ENCODE measurements at places on chromosomes 1 and 21.

GRCh38 chr1:41312991-41313645, 48.1 kb upstream of the FOXO6 start:
- DNase-seq, result no peak

DNA sequence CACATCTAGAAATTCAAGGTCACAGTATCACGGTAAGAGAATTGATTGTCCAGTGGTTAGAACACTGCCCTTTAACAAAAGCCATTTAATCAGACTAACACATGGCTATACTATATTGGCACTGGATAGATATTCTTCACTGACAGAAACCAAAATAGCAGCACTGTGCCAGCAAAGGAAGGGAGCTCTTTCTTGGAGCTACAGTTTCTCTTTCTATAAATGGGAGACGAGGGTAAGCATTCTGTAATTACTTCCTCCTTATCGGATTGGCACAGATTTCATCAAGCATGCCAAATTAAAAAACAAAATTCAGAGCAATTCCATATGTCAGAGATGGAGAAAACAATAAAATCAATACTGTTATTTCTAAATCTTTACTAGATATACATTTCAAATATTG, 115.7 kb upstream of the CACYBP start:
- DNase-seq, result no peak

- DNase-seq, result no peak
Observed at GRCh38 chr1:29698033-29698432, 461.7 kb downstream of the PTPRU start.

DNA sequence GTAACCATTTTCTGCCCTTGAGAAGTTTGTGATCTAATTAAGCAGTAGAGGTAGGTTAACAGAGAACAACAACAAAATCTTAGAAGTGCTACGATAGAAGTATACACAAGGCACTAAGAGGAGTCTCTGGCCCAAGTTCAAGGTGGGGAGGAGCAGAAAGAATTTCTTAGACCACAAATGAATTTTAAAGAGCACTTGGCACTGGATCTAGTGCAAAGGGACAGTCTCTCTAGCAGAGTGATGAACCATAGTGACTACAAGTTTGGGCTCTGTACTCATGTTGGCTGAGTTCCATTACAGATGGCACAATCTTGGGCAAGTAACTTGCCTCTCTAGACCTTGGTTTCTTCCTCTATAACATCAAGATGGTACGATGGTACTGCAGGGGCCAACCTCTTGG, 33.3 kb upstream of the PIGC start:
- no peak for DNase-seq

GRCh38 chr1:76379506-76379905, 305.0 kb downstream of the ST6GALNAC3 start:
- no peak for DNase-seq

- no peak for DNase-seq
Observed at GRCh38 chr1:156641761-156642264, at the start of gene BCAN. BCAN (plus strand) TSS chr1:156642117; CDS start chr1:156646055, 3,938 bp downstream.

DNA sequence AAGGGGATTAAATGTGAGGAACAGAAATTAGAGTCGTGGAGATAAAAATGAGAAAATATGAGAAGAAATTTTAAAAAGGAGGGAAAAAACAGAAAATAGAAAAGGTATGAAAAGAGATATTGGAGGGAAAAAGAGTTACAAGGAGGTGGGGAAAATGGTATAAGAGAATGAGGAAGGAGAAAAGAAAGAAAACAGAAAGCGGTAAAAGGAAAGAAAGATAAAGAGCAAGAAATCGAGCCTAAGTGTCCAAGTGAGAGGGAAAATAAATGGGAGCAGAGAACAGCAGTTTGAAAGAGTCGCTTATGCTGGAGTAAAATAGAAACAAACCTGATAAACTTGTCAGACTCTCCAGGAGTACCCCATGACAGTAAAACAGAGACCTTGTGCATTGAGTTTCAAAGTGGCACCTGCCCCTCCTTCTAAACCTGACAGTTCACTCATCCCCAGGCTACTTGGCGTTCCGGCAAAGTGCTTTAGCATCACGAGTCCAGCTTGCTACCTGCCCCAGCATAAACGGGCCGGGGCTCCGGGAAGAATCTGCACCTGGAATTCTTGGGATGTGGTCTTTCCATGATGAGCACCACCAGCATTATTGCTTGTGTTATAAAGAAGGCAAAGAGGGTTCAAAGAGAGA, 585 bp downstream of the NEGR1 start:
- no peak for DNase-seq

- DNase-seq, result no peak
Observed at GRCh38 chr1:248807067-248807737, 18.5 kb downstream of the SH3BP5L start.

DNA sequence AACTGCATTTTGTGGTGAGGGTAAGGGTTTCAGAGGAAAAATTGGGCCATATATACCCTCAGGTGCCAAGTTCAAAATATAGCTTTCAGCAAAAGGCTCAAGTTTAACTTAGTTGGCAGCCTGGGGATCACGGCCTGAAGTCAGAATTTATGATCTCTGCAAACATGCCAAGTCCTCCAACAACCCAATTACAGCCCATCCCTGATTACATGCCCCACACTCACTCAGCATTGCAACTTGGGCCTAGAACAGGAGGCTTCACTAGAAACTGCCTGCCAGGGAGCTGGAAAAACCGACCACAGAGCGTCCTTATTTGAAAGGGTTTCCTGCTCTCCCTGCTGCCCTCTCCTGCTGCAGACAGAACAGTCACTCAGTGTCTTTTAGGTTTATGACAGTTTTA, 12.4 kb downstream of the FYB2 start:
- no peak for DNase-seq

DNA sequence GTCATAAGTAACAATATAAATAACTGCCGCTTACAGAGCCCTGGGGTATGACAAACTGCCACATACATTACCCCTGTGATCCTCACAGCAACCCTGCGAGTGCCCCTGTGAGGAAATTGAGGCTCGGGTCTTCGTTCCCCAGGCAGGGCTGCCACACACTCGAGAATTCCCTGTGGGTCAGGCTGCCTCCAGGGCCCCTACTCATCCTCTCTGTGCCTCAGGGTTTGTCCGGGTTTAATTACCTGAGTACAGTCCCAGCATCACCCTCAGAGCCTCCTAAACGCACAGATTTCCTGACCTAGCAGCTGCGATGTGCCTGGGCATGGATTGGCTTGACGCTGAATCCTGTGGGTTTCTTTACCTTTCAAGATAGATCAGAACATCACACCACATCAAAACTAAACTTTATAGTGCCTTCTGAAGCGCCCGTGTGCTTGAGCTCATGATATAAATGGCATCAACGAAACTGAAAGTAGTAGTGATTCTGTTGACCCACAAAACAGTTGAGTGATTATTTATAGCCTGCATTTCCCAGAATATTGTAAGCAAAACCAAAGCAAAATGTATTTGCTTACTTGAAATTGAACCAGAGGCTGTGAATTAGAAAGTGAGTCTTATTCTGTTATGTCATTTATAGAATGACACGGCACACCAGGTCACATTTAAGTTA, 14.0 kb downstream of the SLC37A1 start:
- no peak for DNase-seq

DNA sequence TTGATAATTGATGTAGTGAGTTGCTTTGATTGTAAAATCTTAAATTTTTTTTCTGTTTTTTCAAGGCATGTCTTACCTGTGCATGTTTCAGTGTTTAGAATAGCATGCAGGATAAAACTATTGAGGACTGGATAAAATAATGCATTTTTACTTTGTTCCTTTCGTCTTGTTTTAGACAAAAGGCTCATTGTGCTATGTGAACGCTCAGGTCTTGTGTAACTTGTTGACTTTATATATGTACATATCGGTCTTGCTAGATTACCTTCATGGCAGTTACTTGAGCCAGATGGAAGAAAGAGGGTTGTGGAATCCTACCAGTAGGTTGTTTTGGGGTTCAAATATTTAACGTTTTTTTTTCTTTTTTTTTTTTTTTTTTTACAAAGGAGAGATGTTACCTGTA, 7.0 kb downstream of the NFIA start:
- DNase-seq, result no peak

GRCh38 chr1:9181990-9182783, 52.4 kb upstream of the H6PD start:
- DNase-seq, result no peak

GRCh38 chr1:80462006-80462405, 1338.7 kb upstream of the ADGRL2 start:
- DNase-seq, result no peak

DNA sequence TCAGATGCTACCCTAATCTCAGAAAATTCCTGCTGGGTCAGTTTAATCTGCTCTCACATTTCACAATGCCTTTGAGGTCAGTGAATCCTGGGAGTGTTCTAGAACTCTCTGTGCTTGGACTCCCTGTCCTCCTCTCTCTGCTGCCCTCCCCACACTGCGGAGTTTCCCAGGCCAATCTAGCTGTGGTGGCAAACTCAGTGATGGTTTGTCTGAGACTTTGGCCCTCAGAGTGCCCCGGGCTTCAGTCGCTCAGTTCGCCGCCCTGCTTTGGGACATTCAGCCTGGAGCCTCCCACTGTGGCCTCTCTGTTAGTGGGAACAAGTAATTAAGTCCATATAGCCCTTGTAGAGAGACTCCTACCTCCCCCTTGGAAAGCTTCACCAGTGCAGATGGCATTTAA, 7.1 kb downstream of the C1orf226 start:
- no peak for DNase-seq

DNA sequence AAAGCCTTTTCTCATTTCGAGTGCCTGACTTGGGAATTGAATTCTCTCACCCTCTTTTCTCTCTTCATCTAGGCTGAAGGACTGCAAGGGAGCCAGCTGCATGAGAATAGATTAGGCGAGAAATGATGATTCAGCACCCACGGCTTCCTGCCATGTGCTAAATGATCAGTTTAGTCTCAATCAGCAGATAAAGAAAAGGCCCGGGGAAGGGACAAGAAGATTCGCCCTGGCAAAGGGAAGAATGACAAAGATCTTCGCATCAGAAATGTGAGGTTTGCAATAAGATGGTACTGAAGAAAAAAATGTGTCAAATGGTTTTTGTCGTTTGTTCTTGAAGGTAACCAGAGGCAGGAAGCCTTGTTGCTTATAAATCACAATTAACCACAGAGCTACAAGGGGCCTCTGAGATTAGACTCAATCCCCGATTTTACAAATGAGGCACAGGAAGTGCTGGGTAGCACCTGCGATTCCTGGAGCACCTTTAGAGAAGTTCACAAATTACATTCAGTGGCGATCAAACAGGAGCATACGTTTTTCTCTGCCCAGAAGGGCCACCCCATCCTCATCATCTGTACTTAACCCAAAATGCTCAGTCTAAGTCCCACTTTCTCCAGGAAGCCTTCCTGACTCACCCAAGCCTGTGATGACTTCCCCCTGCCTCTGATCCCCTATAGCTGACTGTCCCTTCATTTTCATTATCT, 183.4 kb downstream of the ZNF281 start:
- no peak for DNase-seq

DNA sequence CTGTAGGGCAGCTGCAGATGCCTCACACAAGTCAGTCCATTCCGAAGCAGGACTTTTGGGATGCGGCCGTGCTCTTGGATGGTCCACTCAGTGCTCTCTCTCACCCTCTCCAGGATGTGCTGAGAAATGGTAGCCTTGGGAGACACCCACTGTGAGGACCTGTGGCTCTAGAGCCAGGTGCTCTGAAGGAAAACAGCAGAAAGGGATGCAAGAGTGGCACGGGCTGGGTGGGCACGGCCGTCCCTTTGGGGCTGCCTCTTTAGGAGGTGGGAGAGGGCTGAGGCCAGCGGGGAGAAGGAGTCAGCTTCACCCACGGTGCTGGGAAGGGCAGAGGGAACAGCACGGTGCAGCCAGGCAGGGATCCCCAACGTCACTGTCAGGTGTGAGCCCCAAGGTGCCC, 106.1 kb downstream of the RIPK4 start:
- no peak for DNase-seq

- no peak for DNase-seq
Observed at GRCh38 chr1:226943156-226943555, 3.1 kb downstream of the COQ8A start.

DNA sequence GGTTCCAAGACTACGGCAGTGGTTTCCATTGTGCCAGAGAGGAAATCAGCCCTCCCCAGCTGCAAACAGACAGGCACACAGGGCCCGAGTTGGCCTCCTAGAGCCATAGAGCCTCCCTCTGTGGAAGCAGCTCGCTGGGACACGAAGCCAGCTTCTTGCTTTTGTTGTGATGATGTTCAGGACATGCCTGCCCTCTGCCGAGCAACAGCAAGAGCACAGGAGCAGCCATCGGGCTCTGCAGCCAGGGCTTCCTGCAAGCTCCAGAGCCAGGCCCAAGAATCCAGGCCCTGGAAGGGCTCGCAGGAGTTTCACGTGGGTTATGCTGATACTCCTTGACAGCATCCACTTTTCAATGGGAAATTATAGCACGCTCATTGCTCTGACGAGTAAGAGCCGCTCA, 18.5 kb downstream of the NPHP4 start:
- DNase-seq, result no peak

- DNase-seq, result no peak
Observed at GRCh38 chr1:3814065-3814464, 17.8 kb upstream of the LRRC47 start.

DNA sequence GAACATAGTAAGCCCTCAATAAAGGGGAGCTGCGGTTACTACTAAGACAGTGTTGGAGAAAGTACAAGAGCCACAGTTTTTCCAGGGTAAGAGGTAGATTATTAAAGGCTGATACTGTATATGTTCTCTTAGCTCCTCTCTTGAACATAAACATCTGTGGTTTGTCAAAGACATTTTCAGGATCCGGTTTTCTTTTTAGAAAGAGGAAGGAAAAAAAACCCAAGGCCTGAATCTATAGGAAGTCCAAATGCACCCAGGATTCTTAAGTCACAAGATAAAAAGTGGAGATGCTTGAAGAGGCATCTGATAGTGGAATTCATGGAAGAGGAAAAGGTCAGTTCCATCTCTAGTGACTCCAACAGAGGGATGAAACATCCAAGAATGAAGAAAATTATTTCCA, 24.6 kb upstream of the SLC45A3 start:
- no peak for DNase-seq

- no peak for DNase-seq
Observed at GRCh38 chr1:59074598-59074997, 222.3 kb upstream of the FGGY start.

GRCh38 chr1:214296860-214297745, 16.1 kb downstream of the SMYD2 start:
- DNase-seq, result no peak

- no peak for DNase-seq
Observed at GRCh38 chr1:172753964-172754363, 95.1 kb downstream of the FASLG start.

- DNase-seq, result no peak
Observed at GRCh38 chr1:1777583-1777899, 729 bp downstream of the NADK start.

GRCh38 chr1:27863538-27863915, 8.8 kb upstream of the THEMIS2 start:
- DNase-seq, result no peak

DNA sequence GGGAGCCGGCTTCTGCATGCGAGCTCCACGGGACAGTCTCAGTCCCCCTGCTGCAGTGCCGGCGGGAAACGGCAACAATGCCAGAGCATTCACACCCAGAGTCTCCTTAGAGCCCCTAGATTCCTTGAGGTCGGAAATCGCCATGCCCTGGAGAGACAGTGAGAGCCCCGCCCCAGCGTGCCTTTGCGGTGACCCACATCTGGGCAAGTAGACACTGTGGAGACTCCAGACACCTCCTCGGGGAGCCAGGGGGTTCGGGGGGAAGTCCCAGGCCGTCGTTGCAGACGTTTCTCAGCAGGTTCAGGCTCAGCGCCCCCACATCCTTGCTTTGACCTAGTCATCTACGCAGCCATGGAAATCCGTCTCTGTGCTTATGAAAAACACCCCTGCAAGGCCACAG, 81.3 kb upstream of the ARHGEF16 start:
- DNase-seq, result no peak

GRCh38 chr1:17653728-17654351, 101.3 kb upstream of the ACTL8 start:
- DNase-seq, result no peak
